Suprapubic skin (tissue), 4 donors: ENCODE measurements at places on chromosomes 6 and 20. TPM values are rescaled to one million over a fixed set of nuclear protein-coding genes. Genes with fewer than 3 reads are reported as not detected.

HLA-DQB2 gene
- 91.2 TPM for total RNA-seq

BPI gene
- not detected for total RNA-seq

DNA sequence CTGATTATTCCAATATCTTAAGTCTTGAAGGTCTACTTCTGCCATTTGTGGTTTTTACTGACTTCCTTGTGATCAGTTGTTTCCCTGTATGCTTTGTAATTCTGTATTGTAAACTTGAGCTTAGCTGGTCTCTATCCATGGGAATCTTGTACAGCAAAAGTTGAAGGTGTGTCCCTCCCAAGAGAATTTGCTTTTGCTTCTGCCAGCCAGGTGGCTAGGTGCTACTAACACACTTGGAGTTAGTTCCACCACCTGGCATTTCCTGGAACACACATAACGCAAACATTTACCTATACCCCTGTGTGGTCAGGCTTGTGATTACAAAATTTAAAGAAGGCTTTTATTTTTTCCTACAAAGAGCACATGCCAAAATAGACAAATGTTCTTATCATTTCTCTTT, 141.2 kb downstream of the GRM4 start:
- DNase-seq, result no peak
- H3K36me3 ChIP-seq, result no peaks in the 10 kb centered on the region
- H3K4me3 ChIP-seq, result no peak overlapping the region
- H3K27me3 ChIP-seq, result peaks cover 21% of the 10 kb centered on the region
- H3K4me1 ChIP-seq, result no peaks in the 10 kb centered on the region

DNA sequence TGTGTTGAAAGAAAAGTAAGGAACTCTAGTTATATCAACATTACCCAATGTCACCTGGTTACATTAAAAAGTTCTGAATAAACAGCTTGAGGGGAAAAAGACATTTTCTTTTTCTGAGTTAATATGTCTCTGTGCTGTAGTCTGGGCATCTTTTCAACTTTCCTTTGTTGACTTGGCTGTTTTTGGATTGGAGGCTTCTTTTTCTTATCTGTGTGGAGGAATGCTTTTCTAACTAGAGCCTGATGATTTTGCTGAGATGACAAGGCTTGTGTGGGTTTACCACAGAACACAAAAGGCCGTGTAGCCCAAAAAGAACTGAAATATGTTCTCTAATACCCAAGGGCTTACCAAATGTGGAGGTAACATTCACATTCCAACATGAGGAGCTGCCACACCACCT, 161.8 kb downstream of the KCNQ5 start:
- DNase-seq, result no peak
- no peaks in the 10 kb centered on the region for H3K36me3 ChIP-seq
